ENCODE measurements at places on chromosomes 12 and 14.

DNA sequence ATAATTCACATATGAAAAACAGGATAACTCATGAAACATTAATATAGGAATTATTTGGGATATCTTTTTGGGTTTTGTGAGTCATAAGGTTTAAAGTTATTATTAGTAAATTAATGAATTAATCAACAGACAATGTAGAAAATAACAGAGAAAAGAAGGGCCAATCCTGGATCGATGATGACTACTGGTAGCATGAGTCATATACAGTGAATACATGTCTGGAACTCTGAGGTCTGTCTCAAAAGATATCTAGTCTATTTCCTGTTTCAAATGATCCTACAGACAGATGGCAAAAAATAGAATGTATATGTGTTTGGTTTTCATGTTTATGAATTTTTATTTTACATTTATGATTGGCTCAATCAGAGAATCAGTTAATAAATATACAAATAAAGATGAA, 86.4 kb upstream of the RTL1 start:
- DNase-seq: no peak

GRCh38 chr12:43099691-43100163, 452.3 kb downstream of the ADAMTS20 start:
- no peak for DNase-seq

DNA sequence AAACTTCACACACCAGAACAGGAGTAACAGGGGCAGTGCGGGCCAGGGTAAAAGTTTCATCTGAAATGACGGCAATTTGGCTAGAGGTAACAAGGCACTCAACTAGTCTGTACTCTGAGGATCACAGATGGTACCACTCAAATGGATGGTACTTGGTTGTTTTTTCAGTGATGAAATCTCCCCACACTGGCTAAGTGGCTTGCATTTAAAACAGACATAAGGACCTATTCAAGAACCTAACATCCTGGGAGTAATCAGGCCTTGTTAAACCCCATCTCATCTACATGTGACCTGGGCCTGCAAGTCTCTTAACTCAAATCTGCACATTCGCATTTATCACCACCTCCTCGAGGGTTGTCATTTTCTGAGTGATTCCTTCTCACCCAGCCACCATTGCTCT, 90.8 kb downstream of the PRKAB1 start:
- no peak for DNase-seq

- DNase-seq: no peak
These were observed 7.8 kb upstream of the CACNA2D4 start for GRCh38 chr12:1926251-1926657.

- DNase-seq: no peak
These were observed 6.0 kb downstream of the PLEKHH1 start for GRCh38 chr14:67539116-67539515.

- no peak for DNase-seq
These were observed 166.3 kb upstream of the TRHDE start for GRCh38 chr12:72105849-72106248.

DNA sequence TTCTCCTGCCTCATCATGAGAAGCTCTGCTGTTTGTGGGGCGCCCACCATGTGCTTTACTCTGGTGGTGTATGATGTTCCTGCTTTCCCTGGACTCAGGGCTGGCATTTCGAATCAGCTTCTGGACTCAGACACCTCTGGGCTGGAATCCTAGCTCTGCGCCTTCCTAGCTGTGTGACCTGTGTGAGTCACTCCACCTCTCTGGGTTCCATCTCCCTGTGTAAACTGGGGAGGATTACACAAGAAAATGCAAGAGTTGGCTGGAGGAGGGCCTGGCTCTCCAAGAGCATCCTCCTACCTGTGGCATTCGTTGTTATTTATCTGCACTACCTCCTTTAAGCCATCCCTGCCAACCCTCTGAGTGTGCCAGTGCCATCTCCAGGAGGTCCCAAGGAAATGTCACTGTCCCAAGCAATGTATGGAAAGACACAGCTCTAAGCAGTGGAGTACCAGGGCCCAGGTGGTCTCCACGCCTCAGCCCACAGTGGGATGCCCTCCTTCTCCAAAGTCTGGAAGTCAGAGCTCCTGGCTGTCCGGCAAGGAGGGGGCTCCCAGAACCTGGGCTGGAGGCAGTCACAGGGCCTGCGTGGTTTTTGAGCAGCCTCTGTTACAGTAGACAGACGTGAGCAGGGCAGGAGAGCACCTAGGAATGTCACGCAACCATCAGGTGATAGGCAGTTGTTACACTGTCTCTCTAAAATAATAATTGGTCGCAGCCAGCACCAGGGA, 7.3 kb upstream of the TNFAIP2 start:
- DNase-seq: no peak

GRCh38 chr14:87888136-87888999, 104.6 kb downstream of the GALC start:
- no peak for DNase-seq
